ENCODE measurements at places on chromosomes 2 and 18. TPM values are rescaled to one million over a fixed set of nuclear protein-coding genes. Genes with fewer than 3 reads are reported as not detected.

The NYAP2 gene
- not detected for polyA plus RNA-seq

The VWA3B gene
- not detected for polyA plus RNA-seq

The FRZB gene
- polyA plus RNA-seq = not detected

The PLCL1 gene
- polyA plus RNA-seq = 4.1 TPM

The CABYR gene
- 0.46 TPM for polyA plus RNA-seq

The UGT1A9 gene
- polyA plus RNA-seq = not detected

The FZD7 gene
- polyA plus RNA-seq = not detected

The IL1B gene
- not detected for polyA plus RNA-seq

The CHRND gene
- polyA plus RNA-seq = not detected

The DPP4 gene
- 44.4 TPM for polyA plus RNA-seq

The PDCD1 gene
- polyA plus RNA-seq = 0.15 TPM

The GPBAR1 gene
- 0.41 TPM for polyA plus RNA-seq

The IL1RN gene
- not detected for polyA plus RNA-seq

The DLX1 gene
- not detected for polyA plus RNA-seq

The ERMN gene
- 0.09 TPM for polyA plus RNA-seq

The ALLC gene
- polyA plus RNA-seq = not detected

The PDE11A gene
- polyA plus RNA-seq = not detected

The SATB2 gene
- not detected for polyA plus RNA-seq

The GLB1L gene
- 1.7 TPM for polyA plus RNA-seq

The CENPA gene
- polyA plus RNA-seq = not detected

The PJVK gene
- 0.38 TPM for polyA plus RNA-seq

The PTGR3 gene
- 19.6 TPM for polyA plus RNA-seq

The WDR54 gene
- polyA plus RNA-seq = 43.9 TPM

The RAB6C gene
- not detected for polyA plus RNA-seq

The PSD4 gene
- polyA plus RNA-seq = 29.9 TPM

The TNFRSF11A gene
- not detected for polyA plus RNA-seq

The LBX2 gene
- not detected for polyA plus RNA-seq

The RESP18 gene
- polyA plus RNA-seq = not detected

The GKN2 gene
- polyA plus RNA-seq = not detected

The FAM124B gene
- not detected for polyA plus RNA-seq

The MATN3 gene
- not detected for polyA plus RNA-seq

The TFCP2L1 gene
- 0.53 TPM for polyA plus RNA-seq

The CDK15 gene
- polyA plus RNA-seq = not detected

The GALNT13 gene
- not detected for polyA plus RNA-seq

The GALR1 gene
- not detected for polyA plus RNA-seq
